ENCODE measurements at places on chromosomes 5 and 9.

DNA sequence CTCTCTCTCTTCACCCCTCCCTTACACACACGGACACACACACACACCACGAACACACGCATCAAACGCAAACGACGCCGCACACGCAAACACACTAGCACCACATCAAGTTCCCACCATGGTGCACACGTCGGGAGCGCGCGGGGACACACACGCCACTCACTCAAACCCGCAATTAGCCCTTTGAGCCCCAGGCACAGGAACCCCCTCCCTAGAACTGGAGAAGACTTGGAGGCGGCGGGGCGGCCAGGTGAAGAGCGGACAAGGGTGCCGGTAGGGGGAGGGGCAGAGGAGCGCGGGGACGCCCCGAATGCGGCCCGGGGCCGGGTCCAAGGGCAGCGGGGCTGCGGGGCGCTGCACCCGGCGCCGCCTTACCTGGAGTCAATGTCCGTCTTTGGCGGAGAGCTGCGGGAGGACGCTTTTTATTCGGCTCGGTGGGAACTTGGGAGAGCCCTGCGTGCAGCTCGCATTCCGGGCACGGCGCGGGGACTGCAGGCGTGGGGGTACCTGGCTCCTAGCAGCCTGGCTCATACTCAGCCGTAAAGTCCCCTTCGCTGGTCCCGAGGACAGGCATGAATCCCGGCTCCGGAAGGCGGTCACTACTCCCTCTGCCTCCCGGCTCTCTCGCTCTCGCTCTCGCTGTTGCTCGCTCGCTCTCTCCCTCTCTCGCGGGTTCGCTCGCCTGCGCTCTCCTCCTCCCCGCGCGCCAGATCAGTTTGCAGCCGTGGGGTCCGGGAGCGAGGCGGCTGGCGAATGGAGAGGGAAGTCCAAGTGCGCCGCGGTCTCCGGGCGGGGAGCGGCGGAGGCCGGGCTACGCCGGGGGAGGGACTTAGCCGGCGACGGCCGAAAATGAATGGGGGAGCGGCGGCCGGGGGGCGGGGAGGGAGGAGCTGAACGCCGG, at the start of gene BRINP1:
BRINP1 (minus strand) TSS at position 755 of the 901 bp plus-strand sequence. CDS start 56,080 bp downstream, outside the sequence.
- no peak for DNase-seq

DNA sequence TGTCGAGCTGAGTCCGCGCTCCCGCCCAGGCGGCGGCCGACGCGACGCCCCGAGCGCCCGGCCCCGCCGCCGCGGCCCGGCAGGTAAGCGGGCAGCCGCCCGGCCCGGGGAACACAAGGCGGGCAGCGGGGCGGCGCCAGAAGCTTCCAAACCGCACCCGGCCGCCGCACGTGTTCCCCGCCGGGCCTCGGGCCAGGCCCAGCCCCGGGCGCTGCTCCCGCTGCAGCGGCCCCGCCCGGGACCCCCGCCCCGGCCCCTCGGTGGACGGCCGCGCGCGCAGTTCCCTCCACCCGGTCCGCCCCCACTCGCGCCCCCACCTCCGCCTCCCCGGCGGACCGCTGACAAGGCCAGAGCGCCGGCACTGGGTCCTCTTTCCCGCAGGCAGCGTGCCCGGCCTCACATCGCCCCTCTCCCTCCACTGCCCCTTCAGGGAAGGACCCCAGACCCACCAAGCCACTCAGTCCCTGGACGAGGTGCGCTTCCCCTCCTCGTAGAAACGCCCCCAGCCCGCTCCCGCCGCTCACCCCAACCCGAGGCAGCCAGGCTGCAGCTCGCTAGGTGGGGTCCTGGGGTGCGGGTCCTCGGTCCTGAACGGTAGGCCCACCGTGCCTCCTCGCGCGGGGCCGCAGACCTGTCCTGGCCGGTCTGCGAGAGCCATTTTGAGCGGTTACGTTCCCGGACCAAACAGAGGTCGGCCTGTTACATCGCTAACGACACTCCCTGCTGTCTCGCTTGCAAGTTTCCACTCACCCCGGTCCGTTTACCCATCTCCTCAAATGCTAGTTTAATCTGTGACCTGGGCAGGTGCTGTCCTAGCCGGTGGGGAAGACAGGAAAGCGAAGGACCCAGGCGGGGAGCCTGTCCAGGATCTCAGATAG, 475 bp downstream of the WDR5 start:
- no peak for DNase-seq

- DNase-seq, result no peak
These were observed 13.5 kb upstream of the AHRR start for GRCh38 chr5:307794-308579.

GRCh38 chr9:16825971-16826625, 44.4 kb downstream of the BNC2 start:
- DNase-seq, result no peak

- DNase-seq, result no peak
These were observed 57.0 kb upstream of the ACOT12 start for GRCh38 chr5:81450940-81451339.

DNA sequence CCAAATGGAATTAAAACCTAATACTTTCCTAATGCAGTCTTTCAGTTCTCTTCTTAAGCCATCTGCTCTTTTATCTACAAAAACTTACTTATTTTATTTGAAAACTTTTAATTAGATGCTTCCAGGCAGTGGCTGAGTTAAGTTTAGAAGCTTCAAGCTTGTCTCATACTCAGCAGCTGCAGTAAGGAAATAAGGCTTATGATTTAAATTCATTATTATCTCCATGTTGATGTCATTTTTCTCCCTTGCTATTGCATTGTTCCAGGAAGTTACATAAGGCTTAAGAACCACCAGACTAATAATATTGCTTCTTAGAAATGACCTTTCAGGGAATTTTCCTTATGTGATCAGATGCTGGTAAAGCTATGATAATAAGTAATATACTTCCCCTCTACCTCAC, 119.6 kb downstream of the PPP2R2B start:
- no peak for DNase-seq

GRCh38 chr9:107425101-107426025, 64.2 kb downstream of the KLF4 start:
- DNase-seq, result peak; percentile 30

GRCh38 chr5:663436-664342, 29.5 kb downstream of the TPPP start:
- DNase-seq, result no peak

DNA sequence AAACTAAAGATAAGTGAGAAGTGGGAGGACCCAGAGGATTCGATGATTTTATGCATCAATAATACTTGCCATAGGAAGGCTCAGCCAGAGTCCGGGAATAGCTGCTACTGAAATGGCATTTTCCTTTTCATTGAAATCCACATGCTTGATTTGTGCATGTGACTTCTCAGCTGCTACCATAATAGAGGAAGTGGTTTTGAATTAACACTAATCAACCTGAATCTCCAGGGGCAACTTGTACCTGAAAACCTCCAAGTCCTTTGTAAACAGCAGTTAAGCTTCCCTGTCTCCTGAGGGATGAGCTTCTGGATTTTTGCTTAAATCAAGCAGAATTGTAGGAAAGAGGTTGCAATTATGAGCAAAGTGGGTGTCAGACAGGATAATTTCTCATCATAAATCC, 124.9 kb downstream of the PPP2R2B start:
- no peak for DNase-seq

- no peak for DNase-seq
These were observed 77.9 kb downstream of the DMRT2 start for GRCh38 chr9:1128046-1128445.

DNA sequence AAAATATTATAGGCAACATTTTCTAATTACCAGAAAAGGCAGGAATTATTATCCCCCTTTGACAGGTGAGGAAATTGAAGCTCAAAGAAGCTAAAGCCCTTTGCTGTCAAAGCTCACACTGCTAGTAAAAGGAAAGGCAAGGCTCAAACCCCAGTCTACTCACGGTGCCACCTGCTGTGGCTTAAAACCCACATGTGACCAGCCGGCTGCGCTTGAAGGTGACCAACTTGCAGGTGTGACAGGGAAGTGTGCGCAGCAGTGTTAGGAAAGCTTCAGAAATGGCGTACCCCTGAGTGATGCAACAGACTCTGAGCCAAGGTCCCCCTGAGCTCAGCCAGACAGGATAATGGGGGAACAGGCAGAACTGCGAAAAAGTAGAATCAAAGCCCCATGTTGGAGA, 45.2 kb downstream of the PAX5 start:
- DNase-seq, result no peak

DNA sequence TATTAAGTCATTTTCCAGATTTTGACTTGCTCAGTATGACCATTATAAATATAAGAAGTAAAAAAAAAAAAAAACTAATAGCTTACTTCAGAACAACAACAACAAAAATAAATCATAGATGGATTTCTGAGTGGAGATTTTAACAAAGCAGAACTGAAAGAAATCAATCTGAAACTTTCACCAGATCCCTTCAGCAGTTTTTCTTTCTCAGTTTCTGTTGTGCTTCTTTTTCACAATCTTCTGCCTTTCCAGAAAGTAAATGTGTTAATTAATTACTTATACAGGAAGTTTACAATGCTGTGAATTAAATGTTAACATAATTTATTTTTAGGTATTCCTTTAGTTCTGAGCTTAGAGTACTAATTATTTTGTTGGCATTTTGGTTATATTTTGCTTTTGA, 73.5 kb downstream of the CHSY3 start:
- DNase-seq, result no peak

DNA sequence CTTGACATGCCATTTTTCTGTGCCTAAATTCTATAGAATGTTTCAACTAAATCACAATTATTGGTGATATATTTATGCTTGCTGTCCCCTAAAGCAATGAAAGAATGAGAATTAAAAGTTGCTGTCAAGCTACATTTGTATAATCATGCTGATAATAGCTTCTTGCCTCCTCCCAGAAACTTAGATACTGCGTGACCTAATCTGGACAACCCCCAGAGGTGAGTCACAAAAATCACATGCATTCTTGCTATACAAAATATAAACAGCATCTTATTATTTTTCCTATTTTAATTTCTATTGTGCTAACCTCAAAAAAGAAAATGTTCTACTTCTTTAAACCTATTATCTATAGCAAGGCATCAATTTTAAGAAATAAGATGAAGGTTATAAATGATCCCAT, 995.8 kb upstream of the ACO1 start:
- no peak for DNase-seq

DNA sequence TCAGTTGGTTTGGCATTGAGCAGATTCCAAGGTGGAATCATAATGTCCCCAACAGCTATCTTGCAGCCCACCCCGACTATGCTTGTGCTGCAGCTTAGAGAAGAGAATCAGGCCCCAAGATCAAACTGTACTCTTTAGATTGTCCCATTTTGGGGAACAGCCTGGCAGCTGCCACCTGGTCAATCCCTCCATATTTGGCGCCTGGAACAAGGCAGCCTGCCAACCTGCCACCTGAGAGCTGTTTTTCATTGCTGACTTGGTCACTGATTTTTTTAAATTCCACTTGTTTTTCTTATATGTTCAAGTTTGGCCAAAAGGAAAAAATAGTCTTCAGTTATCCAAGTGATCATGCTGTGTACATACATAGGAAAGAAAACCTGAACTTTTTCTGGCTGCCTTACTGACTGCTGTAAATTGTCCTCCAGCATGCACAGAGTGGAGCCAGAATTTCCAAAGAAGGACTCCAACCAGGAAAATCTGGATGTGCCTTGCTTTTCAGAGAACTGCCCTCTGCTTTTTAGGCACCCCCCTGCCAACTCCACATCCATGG, 504.2 kb downstream of the ENC1 start:
- no peak for DNase-seq

DNA sequence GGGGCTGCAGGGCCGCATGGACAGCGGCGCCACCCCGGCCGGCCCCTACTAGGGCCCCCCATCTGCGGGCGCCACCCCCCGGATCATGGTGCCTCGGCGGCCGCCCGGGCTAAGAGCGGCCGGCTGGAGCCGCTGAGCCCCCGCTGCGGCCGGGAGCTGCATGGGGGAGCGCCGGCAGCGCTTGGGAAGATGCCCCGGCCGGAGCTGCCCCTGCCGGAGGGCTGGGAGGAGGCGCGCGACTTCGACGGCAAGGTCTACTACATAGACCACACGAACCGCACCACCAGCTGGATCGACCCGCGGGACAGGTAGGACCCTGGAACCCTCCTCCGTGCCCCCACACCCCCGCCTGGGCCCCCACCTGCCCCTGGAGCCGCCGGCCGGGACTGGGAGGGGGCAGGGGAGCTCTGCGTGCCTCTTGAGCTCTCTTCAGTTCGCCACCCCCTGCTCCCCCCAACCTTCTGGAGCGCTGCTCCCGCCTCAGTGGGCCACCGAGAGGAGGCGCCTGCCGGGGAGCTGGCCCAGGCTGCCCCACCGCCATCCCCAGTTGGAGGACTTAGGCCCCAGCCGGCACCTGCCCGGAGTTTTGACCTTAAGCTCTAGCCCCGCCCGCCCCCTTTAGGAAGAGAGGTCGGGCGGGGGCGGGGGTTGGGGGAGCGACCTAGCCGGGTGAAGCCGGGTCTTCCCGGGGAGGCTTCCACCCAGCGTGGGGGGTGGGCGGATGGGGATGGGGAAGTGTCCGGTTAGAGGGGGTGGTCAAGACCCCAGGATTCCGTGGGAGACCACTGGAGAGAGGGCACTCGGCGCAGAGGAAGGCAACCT, 730 bp downstream of the WWC1 start:
- no peak for DNase-seq

GRCh38 chr5:135203593-135204036, 169.6 kb upstream of the PITX1 start:
- DNase-seq, result no peak

DNA sequence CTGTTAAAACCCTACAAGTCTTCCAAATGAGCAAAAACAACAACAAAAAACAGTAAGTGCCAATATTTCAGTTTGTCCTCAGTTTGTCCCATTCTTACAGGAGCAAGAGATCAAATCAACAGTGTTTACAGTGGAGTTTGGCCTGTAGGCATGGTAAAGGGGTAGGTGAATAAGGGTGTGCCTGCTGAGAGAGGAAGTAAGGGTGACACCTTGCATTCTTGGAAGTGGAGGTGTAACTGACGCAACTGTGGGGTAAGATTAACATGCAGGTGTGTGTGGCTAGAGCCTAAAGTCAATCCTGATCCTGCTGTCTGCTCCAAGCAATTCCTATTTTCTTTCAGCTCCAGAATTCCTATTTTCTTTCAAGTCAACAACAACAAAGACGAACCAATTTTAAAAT, 43.4 kb downstream of the PFDN1 start:
- DNase-seq, result no peak

GRCh38 chr5:122638581-122638980, 136.3 kb upstream of the SNX2 start:
- no peak for DNase-seq

DNA sequence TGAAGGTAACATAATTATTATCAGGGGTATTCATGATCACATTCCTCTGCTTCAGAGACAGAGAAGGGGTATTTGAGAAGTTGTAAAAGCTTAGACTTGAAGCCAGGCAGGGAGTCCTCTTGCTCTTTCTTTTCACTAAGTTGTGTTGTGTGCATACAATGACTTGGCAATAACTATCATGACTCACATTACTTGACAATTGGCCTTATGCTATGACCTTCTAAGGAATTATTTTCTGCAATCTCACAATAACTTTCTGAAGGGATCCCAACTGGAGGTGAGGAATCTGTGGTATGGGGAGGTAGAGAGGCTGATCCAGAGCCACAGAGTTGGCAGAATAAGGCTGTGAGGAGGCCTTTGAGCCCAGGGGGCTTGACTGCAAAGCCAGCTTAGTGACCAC, 622.3 kb downstream of the MTRR start:
- DNase-seq, result no peak

Data from right renal pelvis (tissue), 4 donors.